ENCODE measurements at places on chromosomes 1 and 21.

DNA sequence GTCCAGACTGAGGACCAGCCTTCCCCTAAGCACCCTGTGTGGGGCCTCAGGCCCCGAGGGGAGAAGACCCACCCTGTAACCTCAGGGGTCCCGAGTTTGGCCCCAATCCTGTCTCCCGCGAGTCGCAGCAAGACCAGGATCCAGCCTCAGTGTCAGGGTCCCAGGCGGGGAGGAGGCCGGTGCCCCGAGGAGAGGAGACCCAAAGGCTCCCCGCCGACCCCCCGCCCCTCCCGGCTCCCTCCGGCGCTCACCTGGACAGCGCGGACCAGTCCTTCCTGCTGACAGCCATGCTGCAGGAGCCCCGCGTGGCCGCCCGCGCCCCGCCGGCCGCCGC, at the start of gene LAD1:
Gene LAD1, minus strand, starts transcription at position 307 of the 334 bp plus-strand sequence. Its CDS starts 18 bp downstream, at position 289.
- DNase-seq: no peak

DNA sequence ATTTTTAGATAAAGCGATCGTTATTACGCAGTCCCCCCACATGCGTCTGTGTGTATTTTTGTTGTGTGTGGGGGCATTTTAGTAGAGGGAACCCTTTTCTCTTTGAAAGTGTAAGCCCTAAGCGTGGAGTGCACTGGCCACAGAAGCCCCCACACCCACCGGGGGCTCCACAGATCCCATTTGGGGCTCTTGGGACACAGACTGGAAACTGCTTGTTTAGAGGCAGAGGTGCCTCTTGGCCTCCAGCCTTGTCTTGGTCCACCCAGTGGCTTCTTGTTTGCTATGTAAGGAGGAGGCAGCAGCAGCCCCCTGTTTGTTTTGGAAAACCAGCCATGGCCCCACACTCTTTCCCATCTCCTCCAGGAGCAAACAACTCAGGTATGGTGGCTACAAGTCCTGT, 42.8 kb downstream of the SLC37A1 start:
- no peak for DNase-seq

DNA sequence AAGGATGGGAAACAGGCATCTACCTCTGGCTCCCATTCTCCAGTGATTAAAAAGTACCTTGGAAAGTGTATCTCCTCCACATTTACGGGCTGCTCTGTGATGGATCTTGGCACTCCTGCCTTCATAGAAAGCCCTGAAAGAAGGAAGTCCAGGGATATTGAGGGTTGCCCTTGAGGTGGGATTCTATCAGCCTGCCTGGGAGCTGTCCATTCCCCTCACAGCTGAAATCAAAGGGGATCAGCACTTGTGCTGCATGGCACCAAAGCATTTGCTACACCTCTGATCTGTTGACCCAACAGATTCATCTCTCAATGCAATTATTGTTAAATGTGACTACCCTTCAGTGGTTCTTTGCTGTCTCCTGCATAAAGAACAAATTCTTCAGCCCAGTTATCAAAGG, 442.0 kb upstream of the RUNX1 start:
- DNase-seq: no peak

DNA sequence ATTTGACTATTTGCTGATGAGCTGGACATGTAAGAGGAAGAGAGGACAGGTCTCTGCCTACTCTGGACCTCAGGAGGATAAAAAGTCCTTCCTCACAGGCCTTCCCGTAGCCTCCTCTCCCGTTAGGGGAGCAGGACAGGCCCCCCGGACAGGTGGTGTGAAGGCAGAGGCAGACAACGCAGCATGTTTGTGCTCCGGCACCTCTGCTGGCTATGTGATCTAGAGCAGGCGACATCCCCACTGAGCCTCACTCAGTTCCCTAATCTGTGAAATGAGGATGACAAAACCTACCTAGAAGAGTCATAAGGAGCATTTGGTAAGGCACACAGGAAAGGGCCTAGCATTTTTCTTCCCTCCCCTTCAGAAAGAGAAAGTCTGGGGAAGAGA, 34.8 kb downstream of the KIAA1614 start:
- no peak for DNase-seq

GRCh38 chr1:64901663-64902062, 64.7 kb downstream of the JAK1 start:
- DNase-seq: no peak

DNA sequence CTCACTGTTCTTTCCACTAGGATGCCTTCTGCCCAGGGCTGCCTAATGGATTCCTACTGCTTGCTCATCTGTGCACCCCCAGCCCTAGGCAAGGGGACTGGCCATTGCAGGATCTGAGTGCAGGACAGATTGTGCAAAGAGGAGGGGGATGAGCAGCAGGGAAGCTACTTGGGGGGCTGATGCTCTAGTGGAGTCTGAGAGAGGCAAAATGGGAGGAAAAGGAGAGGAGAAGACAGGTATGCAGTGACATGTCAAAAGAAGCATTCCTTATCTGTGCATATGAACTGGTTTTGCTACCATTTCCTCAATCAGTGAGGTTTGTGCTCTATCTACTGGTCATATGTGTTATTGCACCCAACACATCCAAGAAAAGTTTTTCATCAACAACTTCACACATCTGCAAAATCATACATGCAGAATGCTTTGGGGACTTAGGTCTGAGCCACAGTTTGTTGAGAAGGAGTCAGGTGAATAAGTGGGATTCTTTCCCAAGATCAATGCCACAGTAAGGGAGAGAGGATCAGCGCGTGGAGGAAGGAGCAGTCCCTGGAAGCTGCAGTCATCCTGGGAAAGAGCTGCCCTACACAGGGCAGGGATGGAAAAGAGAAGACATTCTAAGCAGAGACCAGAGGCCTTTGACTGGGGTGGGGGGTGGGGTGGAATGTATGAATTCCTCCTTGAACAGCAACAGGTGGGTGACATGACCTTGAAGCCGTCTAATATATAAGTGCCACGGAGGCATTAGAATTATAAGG, 14.4 kb downstream of the SLC5A9 start:
- DNase-seq: peak; percentile 33

DNA sequence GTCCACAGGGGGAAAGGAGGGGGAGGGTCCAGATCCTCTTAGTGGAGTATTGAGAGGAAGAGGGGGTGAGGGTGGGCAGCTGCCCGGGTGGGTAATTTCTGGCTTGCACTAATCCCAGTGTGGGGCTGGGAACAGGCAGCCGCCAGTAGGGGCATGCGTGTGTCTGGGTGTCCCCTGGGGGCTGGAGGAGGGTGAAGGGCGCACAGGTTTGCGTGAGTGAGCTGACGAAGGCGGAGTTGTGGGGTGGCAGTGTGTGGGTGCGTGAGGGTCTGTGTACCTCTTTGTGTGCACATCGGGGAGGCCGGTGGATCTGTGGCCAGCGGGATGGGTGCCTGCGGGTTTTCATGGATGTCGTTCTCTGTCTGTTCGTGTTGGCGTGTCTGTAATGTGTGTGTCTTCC, 97.3 kb downstream of the PAX7 start:
- no peak for DNase-seq

DNA sequence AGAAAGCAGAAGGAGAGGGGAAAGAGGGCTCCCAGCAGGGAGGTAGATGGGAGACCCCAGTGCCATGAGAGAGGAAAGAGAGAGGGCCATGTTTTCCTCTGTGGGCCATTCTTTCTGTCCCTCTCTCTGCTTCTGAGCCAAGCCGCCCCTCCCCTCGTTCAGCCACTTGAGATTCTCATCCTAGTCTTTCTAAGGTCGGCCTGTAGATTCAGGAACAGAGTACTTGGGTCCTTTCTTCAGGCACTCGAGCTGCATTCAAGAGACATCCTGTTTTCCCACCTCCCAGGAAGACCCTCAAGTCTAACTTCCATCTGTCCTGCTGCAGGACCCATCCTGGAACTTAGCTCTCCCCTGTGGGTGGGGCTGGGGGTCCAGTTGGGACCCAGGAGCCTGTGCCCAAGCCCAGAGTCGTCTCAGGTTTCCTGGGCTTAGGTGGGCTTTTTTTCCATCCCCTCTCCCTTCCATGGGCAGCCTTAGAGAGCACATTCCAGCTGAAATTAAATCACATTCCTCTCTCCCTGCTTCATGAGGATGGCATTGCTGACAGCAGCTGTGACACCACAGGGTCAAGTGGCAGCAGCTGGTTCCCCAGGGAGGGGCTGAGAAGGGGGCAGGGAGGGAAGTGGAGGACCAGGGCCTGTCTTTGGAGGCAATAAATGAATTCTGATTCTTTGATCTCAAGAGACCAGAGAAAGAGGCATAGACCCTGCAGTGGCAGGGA, 13.0 kb downstream of the NES start:
- DNase-seq: no peak

- peak; percentile 67 for DNase-seq
Measured at GRCh38 chr1:26336477-26337205, 17.3 kb downstream of the CRYBG2 start.

DNA sequence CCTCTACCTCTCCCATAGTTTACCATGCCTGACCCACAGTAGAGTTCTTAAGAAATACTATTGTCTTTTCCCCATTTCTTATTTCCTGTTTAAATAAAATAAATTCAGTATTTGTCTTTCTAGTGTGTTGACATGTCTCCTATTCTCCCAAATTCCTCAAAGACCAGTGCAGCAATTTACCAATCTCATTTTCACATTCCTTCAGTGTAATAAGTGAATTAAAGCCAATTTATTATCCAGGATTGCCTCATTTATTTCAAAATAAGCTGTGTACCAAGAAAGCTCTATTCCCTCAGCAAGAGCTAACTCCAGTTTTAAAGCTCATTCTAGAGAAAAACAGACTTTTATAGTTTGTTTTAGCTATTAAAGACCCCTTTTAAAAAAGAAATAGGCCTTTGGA, 49.9 kb downstream of the DISC1 start:
- DNase-seq: no peak

- DNase-seq: no peak
Measured at GRCh38 chr1:48906729-48907128, 130.0 kb upstream of the BEND5 start.

DNA sequence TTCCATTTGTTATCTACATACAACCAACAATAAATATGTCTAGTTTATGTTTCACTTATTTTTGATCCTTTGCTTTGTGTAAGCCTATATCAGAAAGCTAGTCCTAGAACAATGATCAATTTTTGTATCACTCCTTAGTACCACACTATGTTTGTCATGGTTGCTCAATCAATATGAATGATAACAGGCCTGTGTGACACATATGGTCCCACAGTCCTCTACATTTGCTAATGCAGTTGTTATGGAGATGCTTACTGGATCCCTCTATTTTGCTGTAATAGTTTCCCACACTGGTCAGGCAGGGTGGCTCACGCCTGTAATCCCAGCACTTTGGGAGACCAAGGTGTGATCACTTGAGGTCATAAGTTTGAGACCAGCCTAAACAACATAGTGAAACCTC, 59.1 kb downstream of the ERO1B start:
- DNase-seq: no peak

- no peak for DNase-seq
Measured at GRCh38 chr1:192566657-192567056, 8.9 kb upstream of the RGS1 start.

- no peak for DNase-seq
Measured at GRCh38 chr1:108747898-108748297, 1.4 kb downstream of the STXBP3 start.

GRCh38 chr1:204115116-204115515, 36.7 kb downstream of the ETNK2 start:
- DNase-seq: no peak

DNA sequence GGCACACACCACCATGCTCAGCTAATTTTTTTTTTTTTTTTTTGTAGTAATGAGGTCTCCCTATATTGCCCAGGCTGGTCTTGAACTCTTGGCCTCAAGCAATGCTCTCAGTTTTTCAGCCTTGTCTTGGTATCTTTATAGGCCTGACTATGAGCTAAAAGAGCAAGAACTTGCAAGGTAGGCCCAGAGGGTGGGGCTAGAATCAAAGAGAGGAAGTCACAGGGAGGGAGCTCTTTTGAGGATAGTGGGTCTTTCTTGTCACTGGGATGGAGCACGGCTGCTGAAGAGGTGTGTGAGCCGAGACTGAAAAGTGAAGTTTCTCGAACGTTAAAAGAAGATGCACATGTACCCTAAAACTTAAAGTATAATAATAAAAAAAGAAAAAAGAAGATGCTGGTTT, 260.0 kb upstream of the BEND5 start:
- DNase-seq: no peak

Measured in activated naive CD4-positive, alpha-beta T cell treated with anti-CD3 and anti-CD28 coated beads, Interleukin-2, amount 50 U/mL, for 72 hours (primary cell).